Nucleus accumbens (tissue), 56 donors: ENCODE measurements at places on chromosomes 12 and 14.
A peak's percentile ranks its signal among the peaks of the same experiment; 100 is the strongest.

- DNase-seq: no peak
These were observed 136.7 kb downstream of the ZNF664 start for GRCh38 chr12:124109760-124110159.

- DNase-seq: no peak
These were observed 63.0 kb upstream of the BCL2L14 start for GRCh38 chr12:12007713-12008231.

DNA sequence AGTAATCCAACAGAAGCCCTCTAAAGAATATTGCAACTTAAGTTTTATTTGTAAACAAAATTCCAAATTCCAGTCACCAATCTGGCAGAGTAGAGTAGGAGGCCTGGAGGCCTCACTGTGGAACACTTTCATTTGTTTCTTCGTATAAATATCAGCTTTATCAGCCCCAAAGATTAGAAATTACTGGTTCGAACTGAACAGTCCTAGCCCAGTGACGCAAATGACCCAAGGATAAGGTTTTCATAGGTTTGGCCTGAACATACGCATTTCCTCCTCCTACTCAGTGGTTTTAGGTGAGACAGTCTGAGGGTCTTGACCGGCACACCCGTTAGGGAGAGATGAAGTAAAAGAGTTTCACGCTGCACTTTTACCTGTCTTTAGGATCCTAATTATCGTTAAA, 1.7 kb downstream of the CDC42BPB start:
- DNase-seq: no peak

DNA sequence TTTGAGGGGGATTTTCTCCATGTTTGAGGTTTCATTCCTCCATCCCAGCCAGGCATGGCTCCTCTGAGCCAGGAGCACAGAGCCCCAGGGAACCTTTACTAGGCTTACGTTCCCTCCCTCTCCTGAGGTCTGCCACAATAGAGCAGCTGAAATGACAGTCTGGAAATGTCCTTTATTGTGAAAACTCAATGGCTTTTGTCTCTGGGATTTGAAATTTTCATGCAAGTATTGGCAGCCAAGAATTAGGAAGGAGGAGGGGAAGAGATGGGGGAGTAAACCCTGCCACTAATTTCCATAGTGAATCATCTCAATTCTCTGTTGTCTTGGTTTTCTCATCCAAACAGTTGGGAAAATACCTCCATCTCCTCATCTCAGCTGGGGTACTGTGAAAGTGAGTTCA, 2.6 kb upstream of the PLEKHG3 start:
- DNase-seq: no peak

DNA sequence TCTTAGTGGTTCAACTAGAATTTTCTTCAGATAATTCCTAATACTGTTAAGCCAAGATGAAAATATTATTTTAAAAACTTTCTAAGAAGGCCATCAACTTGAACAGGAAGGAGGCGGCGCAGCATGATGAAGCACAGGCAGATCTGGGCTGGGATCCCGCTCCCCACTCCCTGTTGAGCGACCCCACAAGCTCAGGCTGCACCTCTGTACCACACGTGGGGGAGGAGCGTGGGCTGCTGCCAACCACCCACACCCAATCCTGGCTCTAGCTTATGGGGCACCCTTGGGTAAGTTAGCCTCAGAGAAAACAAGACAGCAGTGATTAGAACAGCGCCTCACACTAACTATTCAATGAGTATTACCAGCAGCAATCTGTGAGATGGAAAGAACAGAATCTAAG, 6.0 kb downstream of the MTERF2 start:
- DNase-seq: no peak

DNA sequence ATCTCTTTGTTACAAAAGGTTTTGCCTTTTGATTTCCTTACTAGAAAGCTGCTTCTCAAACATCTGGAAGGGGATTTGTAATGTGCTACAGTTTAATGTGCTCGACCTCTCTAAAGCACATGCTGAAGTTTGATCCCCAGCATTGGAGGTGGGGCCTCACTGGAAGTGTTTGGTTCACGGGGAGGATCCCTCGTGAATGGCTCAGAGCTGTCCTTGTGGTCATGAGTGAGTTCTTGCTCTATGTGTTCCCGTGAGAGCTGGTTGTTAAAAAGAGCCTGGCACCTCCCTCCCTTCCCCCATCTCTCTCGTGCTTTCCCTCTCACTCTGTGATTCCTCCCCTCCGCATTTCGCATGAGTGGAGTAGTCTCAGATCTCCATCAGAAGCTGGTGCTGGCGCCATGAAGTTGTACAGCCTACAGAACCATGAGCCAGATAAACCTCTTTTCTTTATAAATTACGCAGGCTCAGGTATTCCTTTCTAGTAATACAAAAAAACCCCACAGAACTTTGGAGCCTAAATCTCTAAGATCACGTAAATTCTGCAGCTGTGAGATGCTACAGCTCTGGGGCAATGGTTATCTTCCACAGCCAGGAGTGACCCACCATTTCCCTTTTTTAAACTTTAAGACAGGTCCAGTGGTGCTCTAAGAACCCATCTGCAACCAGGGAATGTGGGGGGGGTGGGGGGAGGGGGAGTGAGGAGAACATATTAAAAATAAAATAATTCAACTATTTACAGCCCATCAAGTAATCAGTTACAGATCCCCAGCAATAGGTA, 214.4 kb downstream of the FOXN3 start:
- no peak for DNase-seq

DNA sequence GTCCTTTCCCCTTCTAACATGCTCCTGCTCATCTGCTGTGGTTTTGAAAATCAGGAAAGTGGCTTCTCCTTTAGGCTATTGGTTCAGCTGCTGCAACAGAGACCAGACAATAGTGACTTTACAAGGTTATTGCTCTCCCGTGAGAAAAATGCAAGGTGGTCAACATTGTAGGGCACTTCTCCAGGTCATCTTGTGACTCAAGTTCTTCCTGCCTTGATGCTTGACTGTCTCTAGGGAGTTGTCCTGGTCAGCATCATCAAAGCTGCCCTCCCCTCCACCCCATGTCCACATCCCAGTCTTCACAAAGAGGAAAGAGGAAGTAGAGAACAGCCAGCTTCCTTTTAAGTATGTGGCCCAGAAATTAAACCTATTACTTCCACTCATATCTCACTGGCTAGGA, 3.9 kb upstream of the TMEM63C start:
- DNase-seq: no peak

DNA sequence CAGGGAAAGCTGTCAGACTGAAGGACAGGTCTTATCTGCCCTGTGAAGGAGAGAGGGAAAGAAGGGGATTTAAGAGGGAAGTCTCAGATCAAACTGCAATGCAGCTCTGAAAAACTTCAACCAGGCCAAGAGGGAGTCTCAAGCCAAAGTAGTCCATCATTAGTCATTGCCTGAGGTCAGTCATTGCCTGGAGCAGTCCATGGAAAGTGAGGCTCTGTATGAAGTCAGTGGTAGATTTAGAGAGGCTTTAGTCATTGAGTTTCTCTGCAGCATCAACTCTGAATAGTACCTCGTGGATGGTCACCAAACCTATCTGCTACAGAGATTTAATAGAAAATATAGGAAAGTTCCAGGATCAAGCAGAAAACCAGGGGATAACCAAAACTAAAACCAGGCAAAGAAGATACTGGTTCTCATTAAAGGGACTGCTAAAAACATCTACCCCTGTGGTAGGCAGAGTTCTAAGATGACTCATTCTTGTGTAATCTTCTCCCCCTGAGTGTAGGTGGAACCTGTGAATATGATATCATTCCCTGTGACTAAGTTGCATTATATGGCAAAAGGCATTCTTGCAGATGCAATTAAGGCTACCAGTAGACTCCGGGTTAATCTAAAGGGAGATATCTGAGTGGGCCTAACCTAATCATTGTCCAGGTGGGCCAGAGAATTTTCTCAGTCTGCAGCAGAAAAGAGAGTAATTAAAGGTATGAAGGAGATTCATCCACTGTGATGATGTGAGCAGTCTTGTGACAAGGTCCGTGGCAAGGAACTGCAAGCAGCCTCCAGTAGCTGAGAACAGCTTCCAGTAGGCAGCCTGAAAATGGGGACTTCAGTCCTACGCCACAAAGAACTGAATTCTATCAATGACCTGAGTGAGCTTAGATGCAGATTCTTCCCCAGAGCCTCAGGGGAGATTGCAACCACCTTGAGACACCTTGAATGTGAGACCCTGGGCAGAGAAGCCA, 123.1 kb downstream of the GALC start:
- DNase-seq: no peak

GRCh38 chr14:92409043-92409442, 86.1 kb downstream of the SLC24A4 start:
- no peak for DNase-seq

GRCh38 chr14:68824517-68825347, 31.9 kb upstream of the ZFP36L1 start:
- DNase-seq: peak; percentile 28

GRCh38 chr12:27324530-27324929, 8.1 kb upstream of the BMAL2 start:
- DNase-seq: no peak

DNA sequence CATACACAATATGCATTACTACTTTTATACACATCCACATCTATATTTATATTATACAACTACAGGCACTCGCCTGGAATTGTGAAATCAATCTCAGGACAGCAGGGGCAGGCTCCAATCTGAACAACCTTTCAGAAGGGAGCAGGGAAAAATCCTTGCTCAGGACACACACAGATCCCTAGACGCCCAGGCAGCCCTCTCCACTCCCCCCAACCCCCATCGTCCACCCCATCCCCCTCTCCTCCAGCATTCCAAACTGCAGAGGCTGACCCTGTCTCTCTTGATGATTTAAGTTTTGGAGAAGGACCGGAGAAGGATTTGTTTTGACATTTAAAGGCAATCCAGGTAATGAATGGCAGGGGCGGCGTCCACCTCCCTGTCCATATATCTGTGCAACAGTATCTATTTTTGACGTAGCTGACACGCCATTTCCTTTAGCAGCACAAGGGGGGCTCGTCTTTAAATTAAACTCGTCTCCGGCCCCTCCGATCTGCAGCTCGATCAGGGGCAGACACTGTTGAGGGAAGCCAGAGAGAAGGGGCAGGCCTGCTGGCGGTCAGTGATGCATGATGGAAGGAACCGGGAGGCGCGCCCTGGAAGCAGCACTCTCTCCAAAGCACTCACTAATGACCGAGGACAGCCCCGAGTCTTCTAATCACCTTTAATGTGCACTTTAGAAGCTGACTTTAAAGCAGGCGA, 95.0 kb upstream of the TBX5 start:
- no peak for DNase-seq

DNA sequence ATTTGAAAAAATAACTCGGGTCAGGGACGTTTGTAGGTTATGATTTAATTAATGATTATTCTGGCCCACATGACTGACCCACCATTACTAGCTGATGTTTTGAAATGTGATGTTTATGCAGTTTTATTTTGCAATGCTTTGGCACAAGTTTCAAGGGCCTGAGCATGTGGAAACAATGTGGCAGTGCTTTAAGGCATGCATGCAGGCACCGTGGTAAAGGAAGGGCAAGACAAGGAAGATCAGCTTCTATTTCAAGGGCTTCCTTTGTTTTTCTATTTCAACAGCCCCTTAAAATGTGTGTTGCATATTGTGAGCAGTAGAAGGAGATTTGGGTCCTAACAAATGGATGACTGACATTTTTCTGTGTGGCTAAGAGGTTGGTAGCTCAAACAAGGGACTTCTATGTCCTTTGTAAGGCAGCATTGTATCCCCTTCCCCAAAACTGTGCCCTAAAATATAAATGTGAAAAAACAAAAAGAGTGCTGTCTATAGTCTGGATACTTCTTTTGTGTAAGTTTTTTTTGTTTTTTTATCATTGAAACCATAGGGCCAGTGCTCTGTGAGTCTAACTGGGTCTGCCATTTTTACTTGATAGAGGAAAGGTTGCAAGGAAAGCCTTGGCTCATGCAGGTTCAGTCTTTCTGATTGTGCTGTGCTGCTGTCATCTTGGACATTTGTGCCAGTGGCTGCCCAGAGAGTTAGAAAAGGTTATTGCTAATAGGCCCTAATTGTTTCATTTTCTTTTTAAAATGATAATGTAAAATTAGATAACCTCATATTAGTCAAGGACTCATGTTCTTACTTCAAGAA, 103.5 kb downstream of the FGD4 start:
- DNase-seq: peak; percentile 18

- no peak for DNase-seq
These were observed 73.7 kb downstream of the DCAF5 start for GRCh38 chr14:69079188-69079742.

GRCh38 chr12:3041558-3042164, 35.5 kb upstream of the TSPAN9 start:
- peak; percentile 77 for DNase-seq

GRCh38 chr12:68641138-68641537, 30.4 kb downstream of the RAP1B start:
- no peak for DNase-seq

DNA sequence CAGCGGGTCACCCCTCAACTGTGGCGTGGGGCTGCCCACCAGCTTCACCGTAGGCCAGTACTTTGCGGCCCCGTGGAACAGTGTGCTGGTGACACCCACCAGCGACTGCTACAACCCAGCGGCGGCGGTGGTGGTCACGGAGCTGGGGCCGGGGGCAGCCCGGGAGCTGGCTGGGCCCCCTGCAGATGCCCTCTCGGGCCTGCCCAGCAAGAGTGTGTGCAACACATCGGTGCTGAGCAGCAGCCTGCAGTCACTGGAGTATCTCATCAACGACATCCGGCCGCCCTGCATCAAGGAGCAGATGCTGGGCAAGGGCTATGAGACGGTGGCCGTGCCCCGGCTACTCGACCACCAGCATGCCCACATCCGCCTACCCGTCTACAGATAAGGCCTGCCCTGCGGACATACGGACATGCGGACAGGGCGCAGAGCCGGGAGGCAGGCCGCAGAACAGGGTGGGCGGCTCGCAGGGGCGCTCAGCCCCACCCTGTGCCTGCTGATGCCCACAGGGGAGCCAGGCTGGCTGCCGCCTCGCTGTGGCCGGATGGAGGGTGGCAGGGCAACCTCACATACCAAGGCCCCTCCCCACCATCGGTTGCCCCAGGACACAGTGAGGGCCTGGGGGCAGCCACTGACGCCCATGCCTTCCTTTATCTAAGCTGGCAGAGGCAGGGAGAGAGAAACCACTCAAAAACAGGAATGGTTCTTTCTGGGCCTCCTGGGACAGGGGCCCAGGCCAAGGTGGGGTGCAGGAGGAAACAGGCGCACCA, 55.5 kb downstream of the FAM222A start:
- DNase-seq: no peak

GRCh38 chr14:68644101-68644500, 148.8 kb downstream of the ZFP36L1 start:
- DNase-seq: no peak

DNA sequence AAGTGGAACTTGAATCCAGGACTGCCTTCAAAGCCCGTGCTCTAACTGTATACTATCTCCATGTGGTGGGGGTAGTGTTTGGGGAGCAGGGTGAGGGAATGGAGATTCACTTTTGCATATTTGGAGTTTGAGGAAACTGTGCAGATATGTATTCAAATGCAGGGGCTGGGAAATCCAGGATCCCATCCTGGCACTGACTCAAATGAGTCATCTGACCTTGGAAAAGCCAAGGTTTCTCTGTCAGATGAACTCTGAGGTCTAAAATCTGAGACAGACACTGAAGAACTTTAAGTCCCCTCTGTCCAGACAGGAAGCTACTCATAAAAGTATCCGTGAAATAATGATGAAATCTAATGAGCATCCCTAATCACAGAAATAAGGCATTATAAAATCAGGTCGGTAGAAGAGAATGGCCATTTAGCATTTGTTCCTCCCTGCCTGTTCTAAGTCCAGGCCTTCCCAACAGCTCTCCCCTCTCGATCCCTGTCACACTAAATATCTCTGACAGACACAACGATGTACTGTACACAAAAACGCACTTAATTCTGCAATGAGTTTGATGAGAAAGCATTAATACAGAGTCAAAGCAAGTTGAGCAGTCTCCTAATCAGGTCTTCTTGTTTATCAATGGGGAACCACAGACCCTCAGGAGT, 14.4 kb downstream of the NIN start:
- DNase-seq: no peak

GRCh38 chr14:90911121-90911520, 94.9 kb upstream of the TTC7B start:
- DNase-seq: no peak
